ENCODE measurements at places on chromosomes 2 and 18.

GRCh38 chr2:236969767-236970655, 115.7 kb upstream of the COPS8 start:
- no peak for DNase-seq

- no peak for DNase-seq
These were observed 3.5 kb downstream of the DUSP11 start for GRCh38 chr2:73776381-73776780.

GRCh38 chr2:168130346-168130745, 117.0 kb downstream of the STK39 start:
- no peak for DNase-seq

- no peak for DNase-seq
These were observed 44.3 kb downstream of the AQP4 start for GRCh38 chr18:26821181-26821580.

- DNase-seq, result peak; percentile 54
These were observed 47.3 kb downstream of the C2orf42 start for GRCh38 chr2:70143314-70144150.

DNA sequence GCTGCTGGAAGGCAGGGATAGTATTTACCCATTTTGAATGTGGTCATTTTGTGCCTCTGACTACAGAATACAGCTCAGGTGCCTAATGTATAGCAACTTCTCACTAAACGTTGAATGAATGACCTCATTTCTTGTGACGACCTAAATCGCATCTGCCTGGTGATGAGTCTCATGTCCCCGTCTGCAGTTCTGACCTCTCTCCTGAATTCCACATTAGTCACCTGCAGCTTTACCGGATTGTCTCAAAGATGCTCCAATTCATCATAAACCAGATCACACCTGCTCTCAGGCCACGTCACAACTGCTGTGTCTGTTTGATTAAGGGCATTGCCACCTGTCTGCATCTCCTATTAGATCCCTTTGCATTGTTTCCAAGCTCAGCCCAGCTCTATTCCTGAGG, 133.6 kb upstream of the MYT1L start:
- no peak for DNase-seq

DNA sequence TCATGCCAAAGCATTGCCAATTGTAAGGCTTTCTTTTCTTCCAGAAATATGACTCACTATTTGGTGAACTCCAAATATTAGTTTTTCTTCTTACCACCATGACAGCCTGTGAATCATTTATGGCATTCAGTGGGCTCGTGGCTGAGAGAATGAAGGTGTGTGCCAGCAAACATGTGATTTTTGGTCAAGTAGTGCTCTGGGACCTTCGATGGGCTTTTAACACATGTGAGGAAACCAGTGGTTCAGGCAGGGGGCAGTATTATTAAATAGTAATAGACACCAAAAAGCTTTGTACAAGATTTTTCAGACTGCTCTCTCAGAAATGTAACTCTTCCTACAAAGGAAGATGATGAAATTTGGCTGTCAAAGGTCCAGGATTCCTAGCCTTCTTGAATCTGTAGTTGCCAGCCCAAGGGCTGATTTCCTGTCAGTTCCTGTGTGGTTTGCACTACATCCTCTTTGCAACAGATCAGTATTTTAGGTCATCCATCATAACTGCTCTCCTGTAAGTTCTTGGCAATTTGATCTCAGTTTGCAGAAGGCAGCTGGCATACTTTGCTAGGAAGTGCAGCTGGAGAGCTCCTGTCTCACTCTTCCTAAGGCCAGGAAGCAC, 64.3 kb downstream of the BABAM2 start:
- DNase-seq, result peak; percentile 95

DNA sequence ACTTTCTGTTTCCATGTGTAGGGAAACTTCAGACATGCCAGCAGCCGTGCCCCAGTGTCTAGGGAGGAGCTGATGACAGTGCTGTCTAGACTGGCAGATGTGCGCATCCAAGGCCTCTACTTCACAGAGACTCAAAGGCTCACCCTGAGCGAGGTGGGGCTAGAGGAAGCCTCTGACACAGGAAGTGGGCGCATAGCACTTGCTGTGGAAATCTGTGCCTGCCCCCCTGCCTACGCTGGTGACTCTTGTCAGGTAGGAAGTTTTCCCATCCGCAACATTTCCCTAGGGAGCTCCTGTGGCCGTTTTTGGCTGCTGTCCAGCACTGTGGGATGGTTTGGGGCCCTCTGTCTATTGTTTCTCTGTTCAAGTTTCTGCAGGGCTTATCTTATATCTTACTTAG, 143.1 kb upstream of the TTC39C start:
- DNase-seq, result no peak

DNA sequence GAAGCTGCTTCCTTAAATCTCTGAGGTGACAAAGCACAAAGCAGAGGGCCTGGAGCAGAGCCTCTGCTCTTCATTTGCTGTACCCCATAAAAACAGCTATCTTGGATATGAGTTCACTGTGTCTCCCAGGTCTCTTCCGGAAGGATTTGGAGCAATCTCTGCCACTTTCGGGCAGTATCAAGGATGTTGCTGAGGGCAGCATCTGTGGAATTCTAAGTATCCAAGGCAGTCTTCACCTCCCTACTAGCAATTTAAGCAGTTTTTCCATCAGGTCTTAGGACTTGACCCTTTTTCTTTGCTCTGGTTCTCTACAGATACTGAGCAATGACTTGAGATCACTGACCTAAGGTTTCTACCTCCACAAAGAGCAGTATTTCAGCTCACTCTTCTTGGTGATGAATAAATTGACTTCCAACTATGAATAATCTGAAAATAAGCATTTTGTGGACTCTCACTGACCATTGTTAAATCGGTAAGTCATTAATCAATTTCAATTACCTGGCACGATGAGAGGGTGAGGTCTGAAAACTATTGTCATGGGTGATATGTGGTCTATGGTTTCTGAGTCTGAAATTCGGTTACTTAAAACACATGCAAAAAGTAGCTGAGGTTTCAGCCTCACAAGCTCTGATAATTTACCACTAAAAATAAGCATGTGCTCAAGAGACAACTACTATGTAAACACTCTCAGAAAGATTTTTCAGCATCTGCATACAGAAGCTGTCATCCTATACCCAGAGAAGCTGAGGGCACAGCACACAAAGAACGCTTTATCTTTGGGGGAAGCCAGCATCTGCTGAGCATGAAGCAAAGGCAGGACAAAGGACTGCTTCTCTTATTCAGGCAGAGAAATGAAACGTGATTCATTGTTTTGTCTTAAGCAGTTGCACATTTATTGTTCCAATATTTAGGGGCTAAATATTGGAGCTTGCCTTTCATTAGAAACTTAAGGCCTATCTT, 32.1 kb upstream of the SPATS2L start:
- DNase-seq, result peak; percentile 21

DNA sequence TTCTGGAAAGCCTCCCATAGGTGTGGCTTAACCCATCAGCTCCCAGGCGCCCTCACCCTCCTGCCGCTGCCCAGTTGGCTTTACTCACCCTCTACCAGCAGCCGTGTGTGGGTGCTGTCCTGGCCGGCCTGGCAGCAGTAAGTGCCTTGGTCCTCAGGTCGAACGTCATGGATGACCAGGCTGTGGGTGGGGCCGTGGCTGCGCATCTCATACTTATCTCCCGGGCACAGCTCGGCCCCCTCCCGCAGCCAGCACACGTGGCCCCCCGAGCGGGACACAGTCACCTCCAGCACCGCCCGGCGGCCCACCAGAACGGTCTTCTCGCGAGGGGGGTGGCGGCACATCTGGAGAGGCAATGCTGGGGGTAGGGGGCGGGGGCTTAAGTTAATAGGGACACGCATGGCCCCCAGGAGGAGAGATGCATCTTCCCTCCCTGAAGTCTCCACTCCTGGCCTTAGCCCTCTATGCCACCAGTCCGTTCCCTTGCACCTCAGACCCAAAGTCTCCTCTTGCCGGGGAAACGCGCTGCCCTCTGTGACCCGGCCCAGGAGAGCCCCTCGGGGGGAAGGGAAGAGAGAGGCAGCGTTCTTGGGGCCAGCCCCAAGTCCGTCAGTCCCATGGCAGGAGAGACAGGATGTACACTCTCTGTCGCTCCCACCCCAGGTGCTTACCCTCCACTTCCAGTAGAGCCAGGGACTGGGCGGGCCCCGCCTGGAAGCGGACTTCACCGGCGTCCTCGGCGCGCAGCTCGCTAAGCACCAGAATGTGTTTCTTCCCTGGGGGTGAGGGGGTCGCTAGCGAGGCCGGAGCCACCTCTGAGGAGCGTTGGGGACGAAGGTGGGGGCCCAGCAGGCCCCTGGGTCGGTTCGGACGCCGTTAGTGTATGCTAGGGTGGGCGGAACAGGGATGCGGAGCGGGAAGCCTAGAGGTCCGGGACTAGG, 7.9 kb downstream of the TMEM198 start:
- peak; percentile 49 for DNase-seq

DNA sequence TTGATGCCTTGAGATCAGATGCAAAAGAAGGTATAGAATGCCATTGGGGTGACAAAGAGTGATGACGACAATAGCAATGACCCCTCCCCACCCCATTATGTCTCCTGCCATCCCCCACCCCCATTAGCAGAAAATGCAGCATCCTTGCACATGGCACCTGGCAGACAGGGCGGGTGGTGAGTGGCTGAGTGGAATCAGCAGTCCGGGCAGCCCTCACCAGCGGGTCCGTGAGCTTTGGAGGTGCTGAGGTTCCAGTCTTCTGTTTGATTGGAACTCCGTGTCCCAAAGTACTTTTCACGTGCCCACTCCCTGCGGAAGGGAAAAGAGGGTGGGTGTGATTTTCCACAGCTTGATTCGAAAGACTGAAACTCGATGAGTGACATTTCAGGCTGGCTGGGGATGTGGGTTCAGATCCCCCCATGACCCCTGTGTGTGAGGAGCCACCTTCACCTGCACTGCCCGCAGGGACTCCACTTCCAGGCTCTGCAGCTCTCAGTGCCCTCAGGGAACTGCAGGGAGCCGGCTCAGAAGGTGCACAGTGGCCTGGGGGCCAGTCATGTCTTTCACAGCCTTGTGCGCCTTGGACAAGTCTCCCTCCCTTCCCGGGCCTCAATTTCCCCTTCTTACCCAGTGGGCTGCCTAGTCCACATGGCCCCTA, 130.9 kb downstream of the GLI2 start:
- DNase-seq, result no peak

- no peak for DNase-seq
These were observed 17.2 kb upstream of the TNP1 start for GRCh38 chr2:216877085-216877484.

GRCh38 chr2:174011173-174011572, 46.0 kb upstream of the SP3 start:
- DNase-seq, result peak; percentile 61

GRCh38 chr2:120809151-120809550, 73.5 kb downstream of the GLI2 start:
- peak; percentile 48 for DNase-seq

DNA sequence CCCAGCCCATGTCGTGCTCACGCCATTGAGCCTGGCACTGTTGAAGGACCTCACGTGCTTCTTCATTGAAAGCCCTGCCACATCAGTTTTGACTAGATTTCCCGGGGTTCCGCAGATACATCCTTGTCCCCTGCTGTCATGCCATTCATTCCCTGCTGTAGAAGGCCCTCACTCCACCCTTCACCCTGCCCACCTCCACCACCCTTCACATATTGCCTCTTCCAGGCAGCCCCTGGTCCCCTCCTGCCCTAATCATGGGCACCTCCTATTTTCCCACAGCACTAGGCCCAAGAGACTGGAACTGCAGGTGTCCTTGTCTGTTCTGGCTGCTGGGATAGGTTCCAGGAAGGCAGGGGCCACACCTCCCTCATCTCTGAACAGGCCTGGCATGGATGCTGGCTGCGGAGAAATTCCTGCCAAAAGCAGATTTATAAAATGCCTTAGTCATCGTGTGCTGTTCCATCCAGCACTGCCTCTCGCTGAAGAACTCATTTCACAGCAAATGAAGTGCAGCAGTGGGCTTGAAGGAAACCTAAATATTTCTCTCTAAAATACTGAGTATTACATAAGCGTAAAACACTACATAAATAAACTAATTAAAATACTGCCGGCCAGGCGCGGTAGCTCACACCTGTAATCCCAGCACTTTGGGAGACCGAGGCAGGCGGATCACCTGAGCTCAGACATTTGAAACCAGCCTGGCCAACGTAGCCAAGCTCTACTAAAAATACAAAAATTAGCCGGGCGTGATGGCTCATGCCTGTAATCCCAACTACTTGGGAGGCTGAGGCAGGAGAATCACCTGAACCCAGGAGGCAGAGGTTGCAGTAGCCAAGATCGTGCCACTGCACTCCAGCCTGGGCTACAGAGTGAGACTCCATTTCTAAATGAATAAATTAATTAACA, 38.4 kb downstream of the EIF4E2 start:
- DNase-seq, result peak; percentile 39

GRCh38 chr2:179274749-179275148, 10.1 kb upstream of the SESTD1 start:
- no peak for DNase-seq

- peak; percentile 51 for DNase-seq
These were observed 2059.4 kb upstream of the CELF4 start for GRCh38 chr18:39624961-39625360.

DNA sequence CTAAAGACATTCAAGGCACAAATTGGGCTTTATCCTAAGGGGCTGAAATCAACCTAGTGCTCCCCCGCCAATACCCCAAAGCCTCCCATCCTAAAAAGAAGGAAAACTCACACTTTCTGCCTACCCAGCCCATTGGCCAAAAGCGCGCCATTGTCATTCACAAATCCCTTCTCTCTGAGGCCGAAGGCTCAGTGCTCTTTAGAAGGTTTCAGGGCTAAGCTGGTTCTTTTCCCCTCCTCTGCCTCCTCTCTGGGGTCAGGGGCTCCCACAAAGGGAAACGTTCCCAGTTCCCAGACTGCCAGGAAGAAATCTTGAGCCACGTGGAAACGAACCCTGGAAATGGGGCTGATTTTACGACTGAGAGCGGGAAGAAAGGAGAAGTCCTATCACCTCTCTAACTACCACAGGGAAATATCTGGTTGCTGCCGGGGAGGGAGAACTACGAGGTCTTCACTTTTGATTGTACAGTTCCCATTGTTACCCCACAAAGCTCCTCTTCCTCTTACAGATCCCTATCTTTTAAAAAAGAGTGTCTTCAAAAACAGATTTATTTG, 1.7 kb upstream of the SKOR2 start:
- DNase-seq, result no peak

- DNase-seq, result no peak
These were observed 1656.7 kb upstream of the NXPH2 start for GRCh38 chr2:140436936-140437335.

DNA sequence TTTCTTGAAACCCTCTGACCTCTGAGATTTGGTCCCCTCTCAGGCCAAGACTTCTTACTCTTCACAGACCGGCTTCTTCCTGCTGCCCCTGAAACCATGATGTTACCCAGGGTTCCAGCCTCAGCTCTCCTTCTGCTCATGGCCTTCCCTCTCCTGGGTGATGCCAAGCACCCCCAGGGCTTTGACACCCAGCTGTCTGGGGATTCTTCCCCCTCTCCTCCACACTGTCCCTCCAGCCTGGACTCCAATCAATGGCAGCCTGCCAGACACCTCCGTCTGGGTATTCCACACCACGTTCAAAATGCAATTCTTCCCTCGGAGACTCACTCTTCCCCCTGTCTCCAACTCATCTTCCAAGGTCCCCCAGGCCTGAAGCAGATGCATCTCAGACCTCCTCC, 25.0 kb downstream of the SPP2 start:
- no peak for DNase-seq

- no peak for DNase-seq
These were observed 65.0 kb downstream of the BABAM2 start for GRCh38 chr2:27955384-27956161.

GRCh38 chr2:29705616-29706015, 215.8 kb downstream of the ALK start:
- no peak for DNase-seq

GRCh38 chr18:48027401-48027963, 97.0 kb upstream of the SMAD2 start:
- DNase-seq, result no peak

Data from fibroblast of villous mesenchyme (primary cell).